ENCODE measurements at places on chromosomes 5 and 9.

DNA sequence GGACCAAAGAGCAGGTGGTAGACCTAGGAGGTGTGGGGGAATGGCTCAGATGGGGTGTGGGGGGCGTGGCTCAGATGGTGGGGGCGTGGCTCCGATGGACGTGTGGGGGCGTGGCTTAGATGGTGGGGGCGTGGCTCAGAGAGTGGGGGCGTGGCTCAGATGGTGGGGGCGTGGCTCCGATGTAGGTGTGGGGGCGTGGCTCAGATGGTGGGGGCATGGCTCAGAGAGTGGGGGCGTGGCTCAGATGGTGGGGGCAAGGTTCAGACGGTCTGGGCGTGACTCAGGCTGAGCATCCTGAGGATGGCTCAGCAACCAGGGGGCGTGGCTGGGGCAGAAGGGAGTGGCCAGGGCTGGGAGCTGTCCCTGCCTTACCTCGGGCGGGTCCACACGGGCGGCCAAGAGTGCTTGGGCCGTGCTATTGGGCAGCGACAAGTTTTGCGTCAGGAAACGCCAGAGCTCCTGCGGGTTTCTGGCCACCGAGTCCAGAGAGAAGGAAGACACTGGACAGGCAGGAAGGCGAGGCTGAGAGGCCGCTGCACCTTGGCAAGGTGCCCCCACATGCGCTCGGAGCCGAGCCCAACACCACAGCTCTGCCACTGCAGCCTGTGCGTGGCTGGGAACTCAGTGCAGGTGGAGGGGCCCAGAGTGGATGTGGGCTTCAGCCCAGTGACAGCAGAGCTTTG is 5.9 kb downstream of the ABCA2 start:
- DNase-seq: peak; percentile 45

- no peak for DNase-seq
Measured at GRCh38 chr9:72453797-72454196, 67.6 kb upstream of the TMC1 start.

DNA sequence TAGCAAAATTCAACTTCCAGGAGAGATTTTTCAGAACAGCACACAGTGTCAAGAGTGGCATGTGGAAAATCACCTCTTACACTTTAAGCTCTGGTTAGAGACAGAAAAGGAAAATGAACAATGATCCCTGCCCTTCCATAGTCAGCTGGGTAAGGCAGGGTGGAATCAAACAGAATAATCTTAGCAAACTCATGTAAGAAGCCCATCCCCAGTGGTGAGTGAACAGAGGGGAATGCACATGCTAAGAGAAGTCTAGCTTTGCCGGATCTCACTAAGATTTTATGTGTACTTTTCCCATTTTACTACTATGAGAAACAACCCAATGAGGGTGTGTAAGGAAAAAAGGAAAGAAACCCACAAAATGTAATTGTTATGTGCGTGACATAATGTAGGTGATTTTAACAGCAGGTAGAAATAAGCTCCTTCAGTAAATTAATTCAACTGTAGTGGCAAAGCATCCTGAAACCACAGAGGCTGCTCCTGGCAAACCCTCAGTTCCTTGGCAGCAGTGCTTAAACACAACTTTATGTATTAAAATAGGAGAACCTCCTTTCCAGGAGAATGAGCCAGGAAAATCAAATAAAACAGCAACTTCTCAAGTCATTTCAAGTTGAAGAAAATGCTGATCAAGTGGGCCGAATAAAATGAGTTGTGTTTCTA is 366.0 kb upstream of the TRPC7 start:
- no peak for DNase-seq

DNA sequence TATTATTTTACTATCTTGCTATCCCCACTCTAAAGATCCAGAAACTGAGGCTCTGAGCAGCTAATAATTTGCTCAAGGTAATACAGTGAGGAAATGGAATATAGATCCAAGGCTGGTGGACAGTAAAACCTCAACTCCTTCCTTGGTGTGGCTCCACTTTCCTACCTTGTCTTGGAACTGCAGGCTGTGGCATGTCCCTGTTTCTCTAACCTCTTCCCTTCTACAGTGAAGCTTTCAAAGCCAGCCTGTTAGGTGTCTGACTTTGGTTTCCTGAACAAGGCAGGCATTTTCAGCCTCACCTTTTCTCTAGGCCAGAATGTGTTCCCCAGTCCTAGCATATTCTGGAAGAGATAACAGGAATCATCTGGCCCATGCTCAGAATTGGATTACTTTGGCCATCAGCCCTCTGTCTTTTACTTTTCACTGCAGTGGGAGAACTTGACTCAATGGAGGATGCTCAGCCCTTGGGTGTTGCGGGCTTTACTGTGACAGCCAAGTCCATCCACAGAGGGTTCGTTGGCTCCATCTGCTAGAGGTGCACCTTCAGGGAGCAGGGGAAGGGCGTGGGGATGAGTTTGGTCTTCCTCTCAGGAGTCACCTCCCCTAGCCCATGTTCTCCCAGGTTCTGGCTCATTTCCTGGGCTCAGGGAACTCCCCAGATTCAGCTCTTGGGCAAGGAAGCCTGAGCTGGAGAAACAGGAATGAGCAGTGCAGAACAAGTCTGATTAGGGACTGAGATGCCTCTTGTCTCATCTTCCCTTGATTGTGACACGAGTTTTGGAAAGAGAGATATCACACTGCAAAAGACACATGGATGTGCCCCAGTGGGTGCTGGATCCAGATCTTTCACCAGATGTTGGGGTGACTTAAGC is 1.1 kb downstream of the NIPAL4 start:
- no peak for DNase-seq

DNA sequence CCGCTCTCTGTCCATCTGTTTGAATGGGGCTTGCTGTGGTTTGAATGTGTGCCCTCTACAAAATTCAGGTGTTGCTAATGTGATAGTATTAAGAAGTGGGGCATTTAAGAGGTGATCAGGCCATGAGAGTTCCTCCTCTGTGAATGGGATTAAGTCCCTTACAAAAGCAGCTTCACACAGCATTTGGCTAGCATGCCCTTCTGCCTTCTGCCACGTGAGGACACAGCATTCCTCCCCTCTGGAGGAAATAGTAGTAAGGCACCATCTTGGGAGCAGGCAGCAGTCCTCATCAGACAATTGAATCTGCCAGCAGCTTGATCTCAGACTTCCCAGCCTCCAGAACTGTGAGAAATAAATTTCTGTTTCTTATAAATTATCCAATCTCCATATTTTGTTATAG is 540.2 kb downstream of the CSNK1G3 start:
- DNase-seq: no peak

DNA sequence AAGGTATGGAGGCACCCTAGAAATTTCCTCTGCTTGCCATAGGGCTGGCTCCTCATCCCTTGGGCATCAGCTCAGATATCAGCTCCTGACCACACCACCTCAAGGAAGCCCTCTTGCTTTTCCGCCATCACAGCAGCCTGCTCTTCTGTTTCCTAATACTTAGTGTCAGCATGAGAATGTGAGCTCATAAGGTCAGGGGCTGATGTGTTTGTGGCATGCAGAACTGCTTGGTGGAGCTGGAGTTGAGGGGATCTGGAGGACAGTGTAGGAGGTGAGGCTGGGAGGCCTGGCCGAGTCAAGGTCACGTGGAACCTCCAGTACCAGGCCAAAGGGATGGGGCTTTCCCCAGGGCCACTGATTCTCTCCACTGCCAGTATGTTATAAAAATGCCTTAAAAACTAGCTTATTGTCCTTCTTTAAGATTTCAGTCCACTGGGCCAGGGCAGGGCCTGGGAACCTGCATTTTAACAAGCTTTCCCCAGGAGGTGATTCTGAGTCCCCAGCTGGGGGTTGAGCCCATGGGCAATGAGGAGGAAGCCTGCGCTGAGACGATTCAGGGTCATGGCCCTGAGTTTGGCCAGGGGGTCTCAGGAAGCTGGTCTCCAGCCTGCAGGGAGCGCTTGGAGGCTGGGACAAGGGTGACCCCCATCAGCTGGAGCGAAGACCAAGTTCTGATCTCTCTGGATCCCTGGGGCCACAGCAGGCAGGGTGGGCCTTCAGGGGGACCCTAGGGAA is 28.6 kb downstream of the DAB2IP start:
- DNase-seq: no peak

DNA sequence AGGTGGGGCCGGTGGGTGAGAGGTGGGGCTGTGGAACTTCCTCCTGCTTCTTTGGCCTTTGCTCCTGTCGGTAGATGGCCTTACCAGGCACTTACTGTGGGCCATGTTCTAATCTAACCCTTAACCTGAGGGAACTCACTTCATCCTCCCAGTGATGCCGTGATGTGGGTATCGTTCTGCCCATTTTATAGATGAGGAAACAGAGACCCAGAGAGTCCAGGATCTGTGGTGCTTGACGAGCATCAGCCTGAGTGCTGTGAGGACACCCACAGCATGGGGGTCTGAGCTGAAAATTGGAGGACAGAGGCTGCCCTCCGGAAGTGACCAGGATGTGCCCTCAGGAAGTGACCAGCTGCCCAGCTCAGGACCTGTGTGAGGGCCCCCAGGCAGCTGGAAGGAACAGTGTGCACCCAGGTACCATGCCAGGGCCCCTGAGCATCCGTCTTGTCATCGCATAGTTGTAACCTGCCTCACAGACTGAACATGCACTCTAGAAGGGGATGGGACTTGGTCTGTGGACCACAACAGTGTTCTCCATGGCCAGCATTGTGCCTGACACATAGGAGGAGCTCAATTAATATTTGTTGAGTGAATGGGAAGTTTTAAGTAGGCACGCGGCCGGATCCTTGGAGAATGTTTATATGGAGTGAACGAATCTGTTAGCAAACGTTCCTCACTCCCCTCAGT is 8.5 kb downstream of the NEK6 start:
- no peak for DNase-seq

DNA sequence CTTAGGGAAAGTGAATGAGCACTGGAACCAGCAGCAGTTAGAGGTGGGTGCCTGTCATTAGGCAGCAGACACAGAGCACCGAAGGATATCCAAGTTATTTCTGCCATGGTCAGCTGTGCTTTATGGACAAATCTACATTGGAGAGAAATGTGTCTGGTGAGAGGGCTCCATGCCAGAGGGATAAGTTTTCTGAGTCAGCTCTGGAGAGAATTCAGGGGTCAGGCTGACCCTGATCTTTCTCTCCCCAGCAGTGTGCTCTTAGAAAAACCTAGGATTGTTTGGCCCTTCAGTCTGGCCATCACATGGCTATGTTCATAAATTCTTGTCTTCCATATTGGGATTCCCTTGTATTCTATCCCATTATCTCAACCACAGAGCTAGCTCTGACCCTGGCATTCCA is 8.9 kb upstream of the IL17B start:
- DNase-seq: no peak

- DNase-seq: no peak
Measured at GRCh38 chr9:104776797-104777196, 12.9 kb downstream of the NIPSNAP3B start.

DNA sequence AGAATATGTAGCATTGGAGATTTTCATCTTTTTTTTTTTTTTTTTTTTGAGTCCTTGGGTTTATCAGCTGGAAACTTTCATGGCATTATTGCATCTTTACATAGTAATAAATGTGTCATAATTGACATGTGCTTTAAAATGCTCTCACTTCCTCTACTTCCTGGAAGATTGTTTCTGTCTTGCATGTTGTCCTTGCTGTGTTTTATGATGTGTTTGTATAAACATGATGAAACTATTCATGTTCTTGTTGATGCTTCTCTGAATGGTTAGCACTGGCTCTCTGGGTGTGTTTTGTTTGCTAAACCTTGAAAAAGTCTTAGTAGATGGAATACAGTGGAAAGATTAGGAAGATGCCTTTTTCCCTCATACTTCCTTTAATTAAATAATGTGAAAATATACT is 87.9 kb downstream of the IQGAP2 start:
- DNase-seq: no peak

GRCh38 chr5:39175273-39175955 is 43.9 kb downstream of the FYB1 start:
- DNase-seq: no peak

- no peak for DNase-seq
Measured at GRCh38 chr9:135745686-135746324, 43.8 kb downstream of the KCNT1 start.

DNA sequence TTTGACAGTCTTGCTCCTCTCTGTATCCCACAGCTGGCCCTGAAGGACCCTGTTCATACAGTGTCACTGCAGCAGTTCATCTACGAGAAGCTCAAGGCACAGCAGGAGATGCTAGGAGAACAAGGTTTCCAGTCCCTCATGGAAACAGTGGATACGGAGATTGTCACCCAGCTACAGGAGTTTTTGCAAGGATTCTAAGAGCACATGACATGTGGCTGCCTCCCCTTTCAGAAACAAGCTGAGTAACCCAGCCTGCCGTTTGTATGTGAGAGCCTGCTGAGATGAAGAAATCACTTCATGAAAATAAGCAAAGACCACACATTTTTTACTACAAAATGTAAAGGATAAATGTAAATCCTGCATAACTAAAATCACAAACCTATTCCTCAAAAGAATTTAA is 48.5 kb downstream of the LRRC70 start:
- no peak for DNase-seq

DNA sequence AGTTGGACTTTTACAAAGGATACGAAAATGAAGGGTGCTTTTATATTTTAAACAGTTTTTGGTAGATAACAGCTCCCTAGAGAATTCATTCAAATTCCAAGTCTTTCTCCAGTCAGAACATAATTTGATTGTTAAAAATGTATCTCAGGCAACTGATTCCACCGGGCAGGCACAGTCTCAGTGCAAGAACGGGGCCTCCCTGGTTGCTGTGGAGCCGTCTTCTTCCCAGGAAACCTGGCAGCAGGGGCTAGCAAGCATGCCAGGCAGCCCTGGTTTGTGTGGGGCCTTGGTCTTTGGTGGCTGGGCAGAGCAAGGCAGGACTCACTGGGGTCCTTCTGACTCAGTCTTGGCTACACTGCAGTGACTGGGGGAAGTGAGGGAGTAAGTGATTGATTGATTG is 143.5 kb downstream of the NXNL2 start:
- DNase-seq: no peak

- DNase-seq: no peak
Measured at GRCh38 chr5:138927544-138927943, 52.4 kb upstream of the LRRTM2 start.

DNA sequence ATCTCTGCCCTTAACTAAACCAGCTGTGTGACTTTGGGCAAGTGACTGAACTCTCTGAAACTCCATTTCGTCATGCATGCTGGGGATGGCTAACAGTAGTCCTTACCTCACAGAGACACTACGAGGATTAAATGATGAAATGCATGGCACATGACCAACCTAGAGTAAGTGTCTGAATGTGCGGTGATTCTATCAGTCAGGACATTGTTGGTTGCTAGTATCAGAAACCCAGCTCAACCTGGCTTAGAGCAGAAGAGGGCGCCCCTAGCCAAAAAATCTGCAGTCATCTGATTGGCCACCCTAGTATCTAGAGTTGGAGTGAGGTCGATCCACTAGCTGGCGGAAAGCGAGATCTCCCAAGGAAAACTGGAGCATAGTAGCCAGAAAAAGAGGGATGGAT is 25.2 kb downstream of the NEURL1B start:
- no peak for DNase-seq

Data from HTR-8/SVneo (cell line).